ENCODE measurements at places on chromosomes 7 and 10.

- DNase-seq = peak; percentile 52
Observed at GRCh38 chr7:5429253-5429856, 5.7 kb upstream of the TNRC18 start.

DNA sequence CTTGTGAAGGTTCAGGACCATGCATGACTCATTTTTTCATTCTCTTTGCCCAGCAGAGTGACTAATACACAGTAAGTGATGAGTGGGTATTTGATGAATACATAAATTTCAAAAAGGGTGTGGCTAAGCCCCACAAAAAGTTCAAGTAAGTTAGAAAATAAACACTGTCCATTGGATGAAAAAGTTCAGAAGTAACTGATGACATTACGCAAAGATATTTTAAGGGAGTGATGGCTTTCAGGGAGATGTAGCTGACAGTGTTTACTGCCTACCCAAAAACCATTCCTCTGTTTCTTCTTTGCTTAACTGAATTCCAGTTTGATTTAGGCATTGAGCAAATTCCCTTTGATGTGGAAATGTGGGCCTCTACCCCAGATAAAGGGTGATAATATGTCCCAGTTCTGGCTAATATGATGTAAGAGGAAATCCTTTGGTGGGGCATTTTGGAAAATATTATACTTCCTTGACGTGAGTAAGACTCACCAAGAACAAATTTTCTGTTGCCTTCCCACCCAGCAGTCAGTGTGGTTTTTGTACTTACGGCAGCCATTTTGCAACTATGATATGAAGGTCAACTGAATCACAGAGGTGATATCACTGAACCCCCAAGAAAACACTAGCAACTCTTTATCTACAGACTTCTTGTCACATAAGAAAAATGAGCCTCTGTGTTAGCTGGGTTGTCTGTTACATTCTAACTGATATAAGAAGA lies 29.0 kb upstream of the EBLN1 start:
- peak; percentile 97 for DNase-seq

GRCh38 chr10:99828464-99828863 lies 46.0 kb downstream of the ABCC2 start:
- no peak for DNase-seq

GRCh38 chr7:133470-133869 lies 58.9 kb upstream of the FAM20C start:
- DNase-seq = no peak

DNA sequence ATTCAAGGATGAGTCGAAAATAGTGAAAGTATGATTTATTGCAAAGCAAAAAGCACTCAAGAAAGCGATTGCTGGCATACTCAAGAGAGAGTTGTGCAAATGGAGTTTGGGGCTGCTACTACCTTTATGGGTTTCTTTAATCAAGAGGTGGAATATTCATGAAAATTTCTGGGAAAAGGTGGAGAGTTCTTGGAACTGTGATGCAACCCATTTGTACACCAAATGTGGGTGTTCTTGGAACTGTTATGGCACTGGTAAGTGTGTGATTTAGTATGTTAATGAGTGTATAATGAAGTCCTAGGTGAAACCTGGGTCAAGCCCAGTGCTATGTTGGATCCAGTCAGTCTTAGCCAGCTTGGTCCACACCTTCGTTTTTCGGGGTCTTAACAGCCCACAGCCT lies 3.4 kb upstream of the VOPP1 start:
- no peak for DNase-seq

DNA sequence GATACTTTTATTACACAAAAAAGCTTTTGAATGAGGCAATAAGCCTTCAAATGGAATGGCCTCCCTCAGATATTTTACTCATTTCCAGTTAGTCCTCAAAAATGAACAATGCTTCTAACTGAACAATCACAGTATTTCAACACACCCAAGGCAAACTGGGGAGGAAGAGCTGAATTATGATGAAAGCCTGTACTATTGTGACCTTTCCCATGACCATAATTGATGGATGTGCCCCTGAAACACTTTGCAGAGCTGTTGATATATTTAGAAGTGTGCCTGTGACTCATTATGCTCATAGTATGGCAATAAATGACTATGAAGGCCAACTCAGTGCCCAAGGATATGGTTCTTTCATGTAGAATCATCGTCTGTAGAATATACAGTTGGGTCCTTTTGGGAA lies 248.1 kb downstream of the AHR start:
- DNase-seq = peak; percentile 68

DNA sequence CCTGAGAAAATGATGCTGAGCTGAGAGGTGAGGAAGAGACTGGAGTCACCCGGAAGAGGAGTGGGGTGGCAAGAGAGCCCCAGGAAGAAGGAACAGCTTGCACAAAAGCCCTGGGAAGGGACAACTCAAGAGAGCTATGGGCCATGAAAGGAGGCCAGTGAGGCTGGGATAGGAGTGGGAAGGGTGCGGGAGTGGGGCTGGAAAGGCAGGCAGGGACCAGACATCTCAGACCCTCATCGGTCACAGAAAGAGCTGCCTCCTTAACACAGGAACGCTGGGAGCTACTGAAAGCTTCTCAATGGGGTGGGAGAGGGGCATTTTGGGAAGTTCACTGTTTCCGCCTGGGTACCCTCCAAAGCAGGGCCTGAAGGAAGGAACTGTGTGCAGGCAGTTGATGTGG lies 122.0 kb upstream of the UNC5B start:
- DNase-seq = no peak

DNA sequence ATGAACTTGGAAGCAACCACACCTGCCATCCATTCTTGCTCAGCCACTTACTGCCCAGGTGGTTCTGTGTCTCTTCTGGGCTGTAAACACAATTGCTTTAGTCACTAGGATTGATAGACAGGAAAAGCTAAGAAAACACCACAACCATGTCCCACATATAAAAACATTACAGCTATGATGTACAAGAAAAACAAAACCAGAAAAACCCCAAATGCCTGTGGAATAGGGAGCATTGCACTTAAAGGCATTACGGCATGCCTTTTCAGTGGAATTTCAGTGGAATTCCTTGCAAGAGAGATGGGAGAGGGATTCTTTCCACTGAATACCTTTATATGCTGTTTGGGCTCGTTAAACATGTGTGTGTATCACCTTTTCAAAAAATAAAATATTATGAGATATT lies 44.2 kb upstream of the GPR26 start:
- DNase-seq = no peak

DNA sequence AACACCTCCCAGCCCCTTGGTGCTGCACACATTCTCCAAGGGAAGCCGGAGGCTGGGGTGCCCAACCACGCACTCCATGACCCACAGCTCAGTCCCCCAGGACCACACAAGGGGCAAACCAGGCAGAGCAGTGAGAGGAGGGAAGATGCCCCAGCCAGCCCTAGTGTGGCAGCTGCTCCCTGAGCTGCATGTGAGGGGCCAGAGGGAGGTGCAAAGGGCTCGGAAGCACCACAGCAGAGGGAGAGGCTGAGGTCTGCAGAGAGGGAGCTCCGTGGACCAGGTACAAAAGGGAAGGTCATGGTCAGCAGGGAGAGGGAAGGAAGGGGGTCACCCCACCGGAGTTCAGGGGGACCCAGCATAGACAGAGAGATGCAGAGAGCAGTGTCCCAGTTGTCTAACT lies 1.5 kb upstream of the CALML5 start:
- no peak for DNase-seq

DNA sequence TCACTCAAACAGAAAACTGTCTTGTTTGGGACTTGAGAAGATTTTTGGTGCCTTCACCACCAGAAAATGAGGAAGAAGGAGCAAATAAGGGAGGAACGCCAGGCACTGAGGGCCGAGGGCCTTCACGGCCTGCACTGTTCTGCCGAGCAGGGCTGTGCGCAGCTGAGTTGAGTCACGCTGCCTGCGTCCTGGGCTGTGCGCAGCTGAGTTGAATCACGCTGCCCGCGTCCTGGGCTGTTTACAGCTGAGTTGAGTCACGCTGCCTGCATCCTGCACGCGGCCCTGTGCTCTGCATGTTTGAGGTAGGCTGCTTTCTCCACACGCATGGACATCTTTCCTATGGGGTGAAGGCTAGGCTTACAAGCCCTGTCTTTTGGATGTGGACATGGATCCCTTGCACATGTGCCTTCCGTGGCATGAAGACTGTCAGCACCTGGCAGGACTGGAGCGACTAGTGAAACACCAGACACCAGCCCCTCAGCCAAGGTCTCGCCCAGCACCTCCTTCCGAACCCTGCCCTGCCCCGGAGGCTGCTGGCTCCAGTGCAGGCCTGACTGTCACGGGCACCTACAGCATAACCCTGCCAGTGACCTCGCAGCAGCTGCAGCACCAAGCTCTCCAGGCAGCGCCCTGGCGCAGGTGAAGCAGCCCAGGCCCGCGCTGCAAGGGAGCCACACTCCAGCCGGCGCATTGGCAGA lies 96.7 kb downstream of the HTR5A start:
- peak; percentile 87 for DNase-seq

DNA sequence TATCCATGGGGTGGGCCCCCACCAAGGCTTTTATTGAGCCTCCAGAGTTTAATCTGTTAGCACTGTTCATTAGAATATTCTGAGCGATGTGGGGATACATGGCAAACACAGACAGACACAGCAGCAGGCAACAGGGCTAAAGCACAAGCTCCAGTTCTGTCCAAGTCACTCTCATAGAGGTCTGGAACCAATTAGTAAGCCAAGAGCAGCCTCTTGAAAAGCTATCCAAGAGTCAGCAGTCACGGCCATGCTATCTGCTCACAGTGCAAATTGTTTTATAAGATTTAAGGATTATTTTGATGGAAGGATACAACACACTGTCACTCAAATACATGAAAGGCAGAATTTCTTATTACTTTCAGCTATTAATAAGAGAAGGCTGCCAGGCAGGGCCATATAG lies 86.4 kb upstream of the DGKB start:
- DNase-seq = no peak

- DNase-seq = no peak
Observed at GRCh38 chr10:133086247-133086646, 1.5 kb upstream of the ADGRA1 start.

GRCh38 chr10:1660386-1660785 lies 76.9 kb downstream of the ADARB2 start:
- no peak for DNase-seq

- peak; percentile 7 for DNase-seq
Observed at GRCh38 chr7:128168667-128169210, 72.3 kb upstream of the LEP start.

DNA sequence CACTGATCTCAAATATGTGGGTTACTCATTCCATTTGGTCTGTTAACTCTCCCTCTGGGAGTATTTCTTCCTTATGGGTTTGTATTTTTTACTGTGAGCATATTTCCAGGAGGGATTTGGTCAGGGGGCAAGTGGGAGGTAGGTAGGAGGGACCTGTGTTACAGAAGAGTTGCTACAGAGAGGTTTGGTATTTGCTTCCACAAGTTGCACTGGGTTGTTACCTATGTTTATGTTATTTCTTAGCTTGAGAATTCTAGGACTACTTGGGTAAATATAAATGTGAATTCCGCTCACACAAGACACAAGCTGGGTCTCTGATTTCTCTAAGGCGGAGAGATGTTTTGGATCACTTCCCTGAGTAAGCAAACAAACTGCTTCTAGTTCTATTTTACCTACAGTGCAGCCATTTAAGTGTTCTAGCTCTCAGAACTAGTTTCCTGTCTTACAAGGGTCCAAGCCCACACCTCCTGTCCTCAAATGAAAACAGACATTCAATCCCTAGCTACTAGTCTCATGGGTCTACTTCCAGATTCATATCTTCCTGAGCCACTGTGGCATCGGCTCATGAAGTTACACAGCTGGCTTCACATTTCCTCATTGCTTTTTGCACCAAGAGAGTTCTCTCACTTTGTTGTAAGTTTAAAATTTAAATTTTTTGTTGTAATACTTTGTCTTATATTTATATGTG lies 75.4 kb upstream of the PPP1R3C start:
- DNase-seq = no peak

DNA sequence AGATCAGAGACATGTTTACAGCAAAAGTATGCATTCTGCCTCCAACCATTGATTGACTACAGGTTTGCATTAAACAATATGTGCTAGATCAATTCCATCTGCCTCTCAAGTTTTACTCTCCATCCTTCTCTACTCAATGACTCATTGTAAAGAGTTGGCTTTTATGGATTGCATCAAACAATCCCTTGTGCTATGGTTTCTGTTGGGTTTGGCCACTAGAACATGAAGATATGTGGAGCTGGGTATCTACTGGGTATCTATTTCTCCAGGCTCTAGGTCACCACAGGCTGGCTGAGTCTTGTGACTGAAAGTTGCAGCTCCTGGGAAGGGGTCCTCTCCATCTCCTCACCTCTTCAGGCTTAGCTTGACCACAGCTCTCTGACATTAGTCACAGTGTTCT lies 204.7 kb downstream of the DGKI start:
- no peak for DNase-seq

DNA sequence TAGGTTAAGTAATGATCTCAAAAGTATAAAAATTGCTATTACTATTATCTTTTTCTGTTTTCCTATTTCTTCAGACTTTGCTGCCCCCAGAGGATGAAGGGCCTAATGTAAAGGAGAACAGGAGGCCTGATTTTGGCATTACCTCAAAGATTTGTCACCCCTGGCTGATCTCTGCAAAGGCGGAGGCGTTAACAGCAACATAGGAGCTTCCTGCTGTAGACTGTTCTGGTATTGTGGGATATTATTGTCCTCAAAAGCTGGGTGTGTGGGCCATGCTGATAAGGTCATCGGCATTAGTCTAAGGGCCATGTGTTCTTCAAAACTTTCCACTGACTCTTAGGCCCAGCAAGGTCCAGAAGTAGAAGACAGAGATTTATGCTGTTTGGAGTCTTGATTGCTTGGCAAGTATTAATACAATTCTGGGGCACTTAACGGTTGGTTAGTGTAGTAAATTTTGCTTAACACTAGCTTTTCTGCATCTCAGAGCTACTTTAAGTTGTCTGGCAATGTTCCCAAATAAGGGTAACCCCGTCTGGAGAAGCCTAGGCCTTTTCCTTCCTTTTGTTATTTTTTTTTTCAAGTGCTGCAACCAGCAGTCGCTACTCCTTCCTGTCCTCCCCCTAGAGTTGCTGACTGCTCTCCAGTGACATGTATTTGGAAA lies 14.0 kb upstream of the ENTPD1 start:
- no peak for DNase-seq

DNA sequence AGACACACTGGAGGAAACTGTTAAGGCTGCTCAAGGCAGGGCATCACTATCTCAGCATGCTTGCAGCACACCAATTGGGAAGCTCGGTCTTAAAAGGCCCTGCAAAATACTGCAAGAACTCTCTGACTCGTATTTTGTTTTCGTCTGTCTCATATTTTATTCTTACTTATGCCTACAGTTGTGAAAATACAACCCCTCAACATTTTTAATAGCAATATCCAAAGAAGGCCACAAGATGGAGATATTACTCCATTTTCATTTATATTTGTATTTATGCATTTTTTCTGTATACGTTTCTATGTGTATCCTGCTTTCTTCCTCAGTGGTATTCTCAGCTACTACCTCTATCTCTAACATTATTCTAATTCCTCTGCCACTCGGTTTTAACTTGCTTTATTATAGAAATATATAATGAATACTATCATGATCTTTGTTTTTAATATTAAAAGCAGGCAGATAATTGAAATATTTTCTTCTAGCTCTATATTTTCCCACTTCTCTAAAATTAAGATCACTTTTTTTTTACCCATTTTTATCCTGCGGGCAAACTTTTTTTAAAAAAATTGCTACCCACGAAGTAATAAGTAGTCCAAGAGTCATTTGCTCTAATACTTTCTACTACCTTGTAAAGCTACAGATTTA lies 10.0 kb downstream of the DNAJC1 start:
- no peak for DNase-seq
